ENCODE measurements at places on chromosomes 4 and X.
A peak's percentile ranks its signal among the peaks of the same experiment; 100 is the strongest.

- DNase-seq, result no peak
Observed at GRCh38 chr4:37760840-37761239, 65.6 kb upstream of the PGM2 start.

DNA sequence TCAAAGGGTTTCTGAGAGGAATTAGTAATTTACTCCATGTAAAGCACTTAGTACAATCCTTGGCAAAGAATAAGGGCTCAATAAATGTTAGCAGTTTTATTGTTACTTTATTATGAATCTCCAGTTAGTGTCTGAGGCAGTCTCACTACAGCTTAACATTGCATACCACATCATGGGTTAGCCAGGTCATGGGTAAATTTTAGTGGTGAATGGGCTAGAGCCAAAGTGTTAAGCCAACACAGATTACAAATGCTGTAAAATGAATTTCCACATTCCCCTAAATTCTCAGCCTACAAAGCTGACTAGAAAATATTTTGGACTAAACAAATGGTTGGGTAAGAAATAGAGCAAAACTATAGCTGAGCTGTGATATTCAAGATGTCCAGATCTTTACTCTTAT is 72.4 kb downstream of the NRK start:
- DNase-seq, result no peak

- no peak for DNase-seq
Observed at GRCh38 chr4:29037501-29037900, 1682.7 kb upstream of the PCDH7 start.

DNA sequence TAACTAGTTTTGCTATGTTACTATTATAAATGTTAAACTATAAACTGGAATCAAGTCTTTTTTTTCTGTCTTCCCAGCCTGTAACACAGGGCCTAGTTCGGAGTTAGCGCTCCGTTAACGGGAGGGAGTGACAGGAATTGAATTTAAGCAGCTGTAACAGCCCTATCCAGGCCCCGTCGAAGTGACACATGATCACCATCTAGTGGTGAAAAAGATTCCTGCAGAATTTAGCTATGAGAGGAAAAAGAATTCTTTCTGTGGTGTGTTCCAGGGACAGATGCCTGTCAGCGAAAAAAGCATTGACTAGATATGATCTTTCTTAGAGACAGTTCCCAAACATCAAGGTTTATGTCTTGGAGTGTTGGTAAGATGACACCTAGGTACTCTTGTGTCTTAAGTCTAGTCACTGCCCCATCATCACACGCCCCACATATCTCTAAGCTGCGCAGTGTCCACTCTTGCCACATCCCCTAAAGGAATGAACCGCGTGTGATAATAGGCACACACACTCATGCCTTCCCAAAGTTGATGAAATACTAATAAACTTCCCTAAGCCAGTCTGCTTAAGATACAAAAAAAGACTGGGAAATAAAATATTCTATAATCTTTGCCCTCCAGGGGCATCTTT is 2.1 kb downstream of the GAB3 start:
- no peak for DNase-seq

DNA sequence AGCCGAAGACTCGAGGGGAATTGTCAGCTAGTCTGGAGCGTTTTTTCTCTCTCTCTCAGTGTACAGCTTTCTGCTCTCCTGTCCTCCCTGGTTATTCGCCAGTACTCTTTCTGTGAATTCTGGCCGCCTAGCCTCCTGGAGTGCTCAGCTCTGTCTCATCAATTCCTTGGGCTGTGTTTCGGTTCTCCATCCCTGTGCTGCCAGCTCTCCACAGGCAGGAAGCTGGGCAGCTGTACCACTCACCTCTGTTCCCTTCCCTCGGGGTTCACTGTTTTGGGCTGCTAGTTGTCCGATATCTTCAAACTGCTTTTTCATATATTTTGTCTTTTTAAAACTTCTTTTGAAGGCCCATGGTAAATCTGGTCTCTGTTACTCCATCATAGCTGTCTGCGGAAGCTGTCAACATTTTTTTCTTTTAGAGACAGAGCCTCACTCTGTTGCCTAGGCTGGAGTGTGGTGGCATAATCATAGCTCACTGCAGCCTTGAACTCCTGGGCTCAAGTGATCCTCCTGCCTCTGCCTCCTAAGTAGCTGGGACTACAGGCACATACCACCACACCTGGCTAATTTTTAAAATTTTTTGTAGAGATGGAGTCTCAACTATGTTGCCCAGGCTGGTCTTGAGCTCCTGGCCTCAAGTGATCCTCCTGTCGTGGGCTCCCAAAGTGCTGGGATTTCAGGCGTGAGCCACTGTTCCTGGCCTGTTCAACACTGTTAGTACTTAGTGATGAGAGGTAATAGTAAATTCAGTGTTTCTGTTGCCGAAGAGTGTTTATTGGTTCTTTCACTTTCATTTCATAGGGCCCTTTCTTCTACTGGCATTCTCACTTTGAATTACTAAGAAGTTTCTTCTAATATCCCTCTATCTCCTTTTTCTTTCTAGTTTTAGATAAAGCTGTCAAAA is 18.6 kb downstream of the ZCCHC4 start:
- no peak for DNase-seq

DNA sequence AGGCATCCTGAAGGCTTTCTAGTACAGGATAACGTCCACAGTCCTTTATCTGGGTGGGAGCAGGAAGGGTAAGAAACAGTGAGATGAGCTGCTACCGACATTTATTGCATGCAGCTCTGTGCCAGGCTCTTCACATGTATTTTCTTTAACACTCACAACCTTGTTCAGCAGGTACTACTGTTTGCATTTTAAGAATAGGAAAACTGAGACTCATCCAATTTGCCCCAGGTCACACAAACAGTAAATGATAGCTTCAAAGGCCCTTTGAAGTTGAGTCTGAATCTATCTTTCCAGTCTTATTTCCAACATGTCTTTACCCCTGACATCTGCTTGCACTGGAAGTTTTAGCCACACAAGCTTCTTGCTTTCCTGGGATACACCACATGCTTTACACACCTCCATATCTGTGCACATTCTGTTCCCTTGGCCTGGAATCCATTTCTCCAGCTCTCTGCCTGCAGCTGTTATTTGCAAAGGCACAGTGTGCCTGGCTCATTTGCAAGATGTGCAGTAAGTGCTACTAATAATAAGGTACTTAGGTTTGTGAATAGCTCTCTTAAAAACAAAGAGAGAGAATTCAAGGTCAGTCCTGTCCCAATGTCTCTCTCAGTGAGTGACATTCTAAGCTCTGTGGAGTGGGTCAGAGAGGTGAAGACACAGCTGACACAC is 61.2 kb downstream of the METTL14 start:
- DNase-seq, result no peak

GRCh38 chr4:16677001-16677944 is 221.2 kb downstream of the LDB2 start:
- no peak for DNase-seq

- no peak for DNase-seq
Observed at GRCh38 chr4:1491328-1492141, 85.3 kb upstream of the NKX1-1 start.

DNA sequence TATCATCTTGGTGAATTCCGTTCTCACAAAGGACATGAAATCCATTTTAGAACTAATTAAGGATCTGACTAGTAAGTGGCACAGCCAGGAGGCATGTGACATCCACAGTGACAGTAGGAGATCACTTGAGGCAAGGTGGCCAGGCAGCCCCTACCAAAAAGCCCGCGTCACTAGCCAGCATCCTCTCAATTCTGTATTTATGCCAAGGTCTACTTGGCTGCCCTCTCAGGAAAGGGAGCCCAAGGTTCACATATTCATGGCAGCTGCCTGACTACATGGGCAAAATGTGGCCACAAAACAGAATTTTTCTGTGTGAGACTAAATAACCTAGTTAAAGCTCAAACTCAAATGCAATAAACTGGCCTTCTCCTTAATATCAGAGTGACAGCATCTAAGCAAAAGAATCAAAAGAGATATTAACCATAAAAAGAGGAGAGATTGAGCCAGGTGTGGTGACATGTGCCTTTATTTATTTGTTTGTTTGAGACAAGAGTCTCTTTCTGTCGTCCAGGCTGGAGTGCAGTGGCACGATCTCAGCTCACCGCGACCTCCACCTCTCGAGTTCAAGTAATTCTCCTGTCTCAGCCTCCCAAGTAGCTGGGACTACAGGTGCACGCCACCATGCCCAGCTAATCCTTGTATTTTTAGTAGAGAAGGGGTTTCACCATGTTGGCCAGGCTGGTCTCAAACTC is 51.5 kb downstream of the SLC9A7 start:
- no peak for DNase-seq

GRCh38 chrX:110561034-110561433 is 202.4 kb downstream of the RTL9 start:
- DNase-seq, result no peak

DNA sequence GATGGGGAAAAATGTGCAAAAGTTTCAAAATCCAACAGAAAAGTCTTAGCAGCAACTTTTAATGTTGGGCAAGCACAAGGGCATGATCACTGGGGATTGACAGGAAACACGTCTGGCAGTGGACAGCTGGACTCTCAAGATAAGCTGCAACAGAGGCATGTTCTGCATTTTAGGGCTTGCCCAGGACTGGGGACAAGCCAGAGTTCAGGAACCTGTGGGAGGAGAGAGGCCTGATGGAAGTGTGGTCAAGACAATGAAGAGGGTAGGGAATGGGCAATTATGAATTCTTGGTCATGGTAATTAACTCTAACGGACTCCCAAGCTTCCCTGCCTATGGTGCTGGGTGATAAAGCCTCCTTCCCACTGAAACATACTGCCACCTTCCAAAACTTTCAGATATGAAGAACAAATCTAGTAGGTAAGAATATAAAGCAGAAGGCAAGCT is 48.4 kb downstream of the ANXA3 start:
- DNase-seq, result peak; percentile 97

DNA sequence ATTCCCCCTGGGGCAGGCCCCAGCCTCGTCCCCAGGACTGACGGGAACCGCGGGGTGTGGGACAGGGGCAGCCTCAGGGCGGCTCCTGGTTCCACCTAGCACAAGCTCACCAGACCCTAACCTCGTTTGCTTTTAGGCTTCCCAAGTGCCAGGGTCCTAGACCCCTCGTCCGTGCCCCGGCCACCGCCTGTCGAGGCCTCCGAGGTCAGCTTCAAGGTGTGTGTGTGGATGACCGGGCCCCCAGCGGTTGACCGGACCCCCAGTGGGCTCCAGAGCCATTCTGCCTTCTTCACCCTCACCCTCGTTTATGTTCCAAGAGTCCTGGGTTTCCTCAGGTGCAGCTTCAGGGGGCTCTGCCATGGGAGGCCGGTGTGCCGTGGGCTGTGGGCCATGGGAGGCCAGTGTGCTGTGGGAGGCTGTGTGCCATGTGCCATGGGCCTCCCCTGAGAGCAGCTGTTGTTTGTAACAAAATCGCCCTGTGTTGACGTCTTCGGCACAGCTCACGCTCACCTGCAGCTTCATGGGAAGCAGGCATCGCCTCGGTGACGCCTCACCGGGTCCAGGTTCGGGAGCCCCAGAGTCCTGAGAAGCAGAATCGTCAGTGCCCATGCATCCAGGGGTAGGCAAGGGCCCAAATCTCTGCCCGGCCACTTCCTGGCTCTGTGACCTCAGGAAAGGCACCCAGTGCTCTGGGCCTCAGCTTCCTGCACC is 43.0 kb upstream of the HMX1 start:
- no peak for DNase-seq

- no peak for DNase-seq
Observed at GRCh38 chrX:69501429-69501828, 2.7 kb upstream of the NALF2 start.

DNA sequence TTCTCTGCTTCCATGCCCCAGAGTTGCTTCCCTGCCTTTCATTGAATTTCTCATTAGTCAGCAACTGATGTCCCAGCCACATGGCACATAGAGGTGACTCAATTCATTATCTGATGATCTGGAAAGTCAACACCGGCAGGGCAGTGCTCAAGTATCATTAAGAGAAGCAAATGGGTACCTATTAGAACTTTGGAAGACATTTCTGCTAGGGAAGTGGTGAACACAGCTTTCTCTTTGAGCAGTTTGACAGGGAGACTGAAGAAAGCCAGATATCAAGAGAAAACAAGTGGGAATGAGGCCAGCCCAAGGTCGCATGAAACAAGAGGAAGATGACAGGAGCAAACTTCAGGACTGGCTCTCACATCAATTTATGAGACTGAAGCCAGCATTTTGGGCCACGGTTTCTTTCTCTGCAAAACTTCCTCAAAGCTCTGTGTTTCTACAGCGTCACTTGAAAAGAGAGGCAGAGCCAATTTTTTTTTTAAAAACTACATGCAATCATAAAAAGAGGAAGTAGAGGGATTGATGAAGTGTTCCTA is 108.3 kb upstream of the RPS6KA3 start:
- no peak for DNase-seq

DNA sequence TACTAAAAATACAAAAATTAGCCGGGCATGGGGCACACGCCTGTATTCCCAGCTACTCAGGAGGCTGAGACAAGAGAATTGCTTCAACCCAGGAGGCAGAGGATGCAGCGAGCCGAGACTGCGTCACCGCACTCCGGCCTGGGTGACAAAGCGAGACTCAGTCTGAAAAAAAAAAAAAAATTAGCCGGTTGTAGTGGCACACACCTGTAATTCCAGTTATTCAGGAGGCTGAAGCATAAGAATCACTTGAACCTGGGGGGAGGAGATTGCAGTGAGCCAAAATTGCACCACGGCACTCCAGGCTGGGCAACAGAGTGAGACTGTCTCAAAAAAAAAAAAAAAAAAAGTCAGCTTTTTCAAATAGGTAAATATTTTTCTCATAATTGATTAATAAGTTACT is 71.9 kb downstream of the WDFY3 start:
- DNase-seq, result no peak

DNA sequence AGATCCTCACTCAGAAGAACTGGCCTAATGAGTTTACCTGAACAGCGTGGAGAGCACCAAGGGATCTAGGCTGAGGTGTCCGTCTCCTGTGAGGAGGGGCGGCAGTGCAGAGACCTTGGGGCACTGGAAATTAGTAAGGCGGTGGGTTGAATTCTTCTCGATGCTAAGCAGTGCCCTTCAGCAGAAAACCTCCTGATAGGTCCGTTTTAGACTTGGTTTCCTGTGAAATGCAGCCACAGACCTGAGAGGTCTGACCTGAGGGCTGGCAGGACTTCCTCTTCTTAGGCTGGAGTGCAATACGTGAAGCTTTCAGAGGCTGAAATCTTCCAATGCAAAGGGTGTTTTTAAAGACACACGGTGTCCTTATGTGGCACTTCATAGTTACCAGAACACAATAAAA is at the start of gene CLNK:
TSS of gene CLNK (minus strand) at position 138 of the 400 bp plus-strand sequence. CDS start 16,899 bp downstream, outside the sequence.
- DNase-seq, result no peak

GRCh38 chrX:20517565-20517964 is 250.9 kb upstream of the RPS6KA3 start:
- no peak for DNase-seq

Data from CMK (cell line).